ENCODE measurements at places on chromosomes 12 and 14.
A peak's percentile ranks its signal among the peaks of the same experiment; 100 is the strongest.

GRCh38 chr14:65476273-65476941 lies 63.9 kb downstream of the FUT8 start:
- DNase-seq, result no peak

GRCh38 chr12:106144847-106145246 lies 6.1 kb upstream of the NUAK1 start:
- DNase-seq, result no peak

DNA sequence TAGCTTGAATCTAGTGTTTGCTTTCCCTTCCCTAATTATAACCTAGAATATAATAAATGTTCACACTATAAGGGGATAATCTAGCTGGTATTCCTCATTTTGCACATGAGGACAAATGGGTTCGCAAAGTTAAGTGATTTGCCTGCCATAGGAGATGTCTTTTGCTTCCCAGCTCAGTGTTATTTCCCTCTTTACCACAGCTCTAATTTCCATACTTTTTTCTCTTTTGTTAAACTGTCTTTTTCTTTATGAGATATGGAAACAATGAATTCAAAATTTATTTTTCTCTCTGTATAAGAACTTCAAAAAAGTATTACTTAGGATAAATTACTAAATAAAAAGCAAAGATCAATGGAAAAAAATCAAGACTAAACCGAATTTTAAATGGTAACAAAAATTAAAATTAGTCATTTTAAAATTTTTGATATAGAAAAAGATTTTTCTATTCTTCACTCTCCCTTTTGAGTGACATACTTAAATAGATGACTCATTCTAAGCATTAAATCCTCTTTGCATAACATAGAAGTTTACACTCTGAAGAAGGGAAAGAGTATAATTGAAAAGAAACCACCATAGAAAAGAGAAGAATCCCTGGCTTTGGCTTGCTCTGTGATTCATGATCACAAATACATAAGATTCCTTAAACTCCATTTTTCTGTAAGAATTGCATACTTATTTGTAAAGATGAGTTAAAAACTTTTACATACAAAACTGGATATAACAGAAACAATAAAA lies 97.3 kb downstream of the INSM2 start:
- DNase-seq, result no peak

- DNase-seq, result no peak
These were observed 43.5 kb downstream of the ETNK1 start for GRCh38 chr12:22668441-22668840.

DNA sequence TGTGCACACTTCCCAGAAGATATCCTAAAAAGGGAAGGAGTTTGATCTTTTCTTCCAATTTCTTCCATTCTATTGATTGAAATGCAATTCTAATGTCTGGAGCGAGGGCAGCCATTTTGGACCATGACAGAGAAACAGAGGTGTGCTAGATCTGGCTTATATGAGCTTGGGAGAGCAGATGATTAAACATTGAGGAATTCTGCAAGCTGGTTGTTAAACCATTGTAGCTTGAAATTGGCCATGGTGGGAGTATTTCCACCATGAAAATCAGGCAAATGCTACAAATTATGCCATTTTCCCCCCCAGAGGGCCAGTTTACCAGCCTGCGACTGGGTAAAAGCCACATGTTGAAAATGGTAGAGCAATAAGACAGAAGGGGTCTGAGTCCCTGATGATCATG lies 155.0 kb downstream of the PAWR start:
- DNase-seq, result no peak

- DNase-seq, result peak; percentile 60
These were observed 9.5 kb upstream of the CSAD start for GRCh38 chr12:53190108-53190729.

DNA sequence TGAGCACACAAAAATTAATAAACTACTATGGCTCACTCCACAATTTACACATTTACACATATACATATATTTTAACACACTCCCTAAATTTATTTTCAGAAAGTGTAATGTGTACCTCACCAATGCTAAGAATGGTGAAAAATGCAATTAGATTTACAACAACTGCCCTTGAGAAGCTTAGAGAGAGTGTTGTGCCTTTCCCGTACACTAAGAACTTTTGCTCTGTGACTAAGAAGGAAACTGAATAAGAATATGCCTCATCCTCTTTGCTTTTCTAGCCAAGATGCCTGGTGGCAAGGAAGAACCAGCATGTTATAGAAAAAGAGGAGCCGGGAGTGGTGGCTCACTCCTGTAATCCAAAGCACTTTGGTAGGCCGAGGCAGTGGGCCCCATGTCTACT lies 62.3 kb downstream of the SINHCAF start:
- DNase-seq, result no peak

DNA sequence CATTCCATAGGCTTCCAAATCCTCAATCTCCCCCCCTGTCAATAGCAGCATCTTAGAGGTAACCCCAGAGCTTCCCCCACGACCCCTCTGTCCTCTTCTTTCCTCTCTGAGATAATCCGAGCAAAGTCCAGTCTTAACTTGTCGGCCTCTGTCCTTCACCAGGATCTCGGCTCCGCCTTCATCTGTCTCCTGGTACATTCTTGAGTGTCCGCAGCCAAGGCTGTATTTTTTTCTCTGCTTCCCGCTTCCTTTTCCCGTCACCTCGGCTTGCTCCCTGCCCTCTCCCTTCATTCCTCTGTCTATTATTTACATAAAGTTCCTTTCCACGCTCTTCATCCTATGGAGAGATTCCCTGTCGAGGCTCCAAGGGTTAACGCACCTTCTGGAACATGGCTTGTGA lies 153.9 kb upstream of the GSC start:
- DNase-seq, result no peak

DNA sequence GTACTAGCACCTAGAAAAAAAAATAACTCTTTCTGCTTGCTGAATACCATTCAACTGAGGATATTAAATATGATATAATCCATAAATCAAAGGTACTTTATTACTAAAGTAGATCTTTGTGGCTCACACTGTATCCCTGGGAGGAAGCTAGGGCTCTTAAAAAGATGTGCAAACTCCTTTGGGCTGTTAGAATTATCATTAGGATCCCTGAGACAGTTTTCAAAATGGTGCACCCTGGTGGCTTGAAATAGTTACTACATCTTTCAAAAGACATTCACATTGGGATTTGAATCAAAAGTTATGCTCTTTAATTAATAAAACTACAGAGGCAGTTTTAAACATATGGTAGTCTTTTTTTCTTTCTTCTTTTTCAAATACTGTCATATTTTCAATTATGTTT lies 228.5 kb upstream of the G2E3 start:
- DNase-seq, result peak; percentile 41

- DNase-seq, result no peak
These were observed 51.4 kb downstream of the TMEM132C start for GRCh38 chr12:128318341-128318740.

- DNase-seq, result no peak
These were observed 117.2 kb upstream of the DIO3 start for GRCh38 chr14:101444116-101444515.

DNA sequence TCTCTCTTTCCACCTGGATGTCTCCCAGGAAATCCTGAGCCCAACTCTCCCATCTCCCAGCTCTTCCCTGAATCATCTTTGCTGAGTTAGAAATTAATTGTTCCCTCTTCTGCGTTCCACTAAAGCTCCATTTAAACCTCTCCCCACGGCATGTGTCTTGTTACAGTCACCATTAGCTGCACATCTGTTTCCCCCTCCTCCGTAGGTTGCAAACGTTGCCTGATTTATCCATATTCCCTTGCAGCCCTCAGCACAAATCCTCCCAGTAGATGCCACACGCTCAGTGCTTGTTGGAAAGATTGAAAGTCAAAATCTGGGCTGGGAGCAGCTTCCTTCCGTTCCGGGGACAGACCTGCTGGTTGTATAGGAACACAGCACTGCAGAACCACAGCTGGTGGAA lies 90.4 kb downstream of the SLC24A4 start:
- no peak for DNase-seq

- DNase-seq, result no peak
These were observed 368.8 kb downstream of the ETNK1 start for GRCh38 chr12:22993609-22994315.

DNA sequence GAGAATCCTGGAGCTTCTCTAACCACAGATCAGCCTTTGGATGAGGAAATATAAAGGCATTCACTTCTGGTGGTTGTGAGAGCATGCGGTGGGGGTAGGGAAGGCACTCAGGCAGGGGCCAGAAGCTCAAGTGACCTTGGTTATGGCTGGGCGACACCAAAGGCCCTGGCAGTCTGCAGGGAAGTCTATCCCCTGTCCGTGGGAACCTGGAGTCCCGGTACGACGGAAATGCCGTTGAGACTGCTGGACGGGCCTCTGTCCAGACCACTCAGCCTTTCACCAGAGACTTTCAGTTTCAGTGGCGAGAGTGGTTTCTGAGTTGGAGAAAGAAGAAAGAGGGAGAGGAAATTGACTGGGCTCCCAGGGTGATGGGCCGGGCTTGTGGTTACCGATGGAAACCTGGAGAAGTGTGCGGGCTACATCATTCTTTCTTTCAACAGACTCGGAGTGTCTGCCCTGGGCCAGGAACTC lies 20.9 kb downstream of the ISCA2 start:
- DNase-seq, result no peak

DNA sequence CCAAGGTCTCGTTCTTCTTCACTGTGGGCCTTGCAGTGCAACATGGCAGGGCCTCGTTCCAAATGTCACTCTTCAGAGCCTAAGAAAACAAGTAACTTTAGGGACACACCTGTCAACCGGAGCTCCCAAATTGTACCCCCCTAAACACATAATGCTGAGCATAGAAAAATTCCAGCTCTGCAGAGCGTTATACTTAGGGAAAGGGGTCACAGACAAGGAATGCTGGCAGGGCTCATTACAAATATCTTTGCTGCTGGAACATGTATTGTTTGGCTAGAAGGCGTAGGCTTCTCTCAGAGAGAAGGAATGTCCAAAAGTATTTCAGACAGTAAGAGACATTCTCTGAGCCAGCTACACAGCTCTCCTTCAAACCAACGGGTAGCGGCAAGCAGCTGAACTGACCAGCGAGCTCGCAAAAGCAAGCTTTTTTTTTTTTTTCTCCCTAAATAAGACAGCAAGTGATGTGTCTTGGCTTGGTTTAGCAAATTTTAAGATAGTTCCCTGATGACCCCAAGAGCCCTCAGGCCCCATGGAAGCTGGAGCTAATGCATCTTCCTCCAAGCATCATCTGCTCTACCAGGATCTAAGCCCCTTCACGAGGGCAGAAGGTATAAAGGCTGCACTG lies 24.5 kb downstream of the SSH1 start:
- DNase-seq, result no peak

- no peak for DNase-seq
These were observed 28.7 kb upstream of the CCND2 start for GRCh38 chr12:4244868-4245267.

GRCh38 chr14:81801921-81802320 lies 268.3 kb upstream of the SEL1L start:
- DNase-seq, result no peak

DNA sequence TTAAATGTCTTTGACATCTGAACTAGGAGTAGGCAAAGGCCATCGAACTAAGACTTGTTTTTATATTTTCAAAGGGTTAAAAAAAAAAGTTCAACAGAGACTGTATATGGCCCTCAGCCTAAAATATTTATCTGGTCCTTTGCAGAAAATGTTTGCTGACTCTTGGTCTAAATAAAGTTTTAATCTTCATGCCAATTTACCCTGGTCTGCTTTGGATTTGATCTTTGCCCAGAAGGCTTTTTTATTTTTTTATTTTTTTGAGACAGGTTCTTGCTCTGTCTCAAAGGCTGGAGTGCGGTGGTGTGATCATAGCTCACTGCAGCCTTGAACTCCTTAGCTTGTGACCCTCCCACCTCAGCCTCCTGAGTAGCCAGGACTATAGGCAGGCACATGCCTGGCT lies 47.1 kb downstream of the SPATS2 start:
- no peak for DNase-seq

GRCh38 chr12:92070864-92071445 lies 74.7 kb downstream of the BTG1 start:
- no peak for DNase-seq

GRCh38 chr12:103547929-103548328 lies 39.1 kb upstream of the STAB2 start:
- DNase-seq, result no peak

DNA sequence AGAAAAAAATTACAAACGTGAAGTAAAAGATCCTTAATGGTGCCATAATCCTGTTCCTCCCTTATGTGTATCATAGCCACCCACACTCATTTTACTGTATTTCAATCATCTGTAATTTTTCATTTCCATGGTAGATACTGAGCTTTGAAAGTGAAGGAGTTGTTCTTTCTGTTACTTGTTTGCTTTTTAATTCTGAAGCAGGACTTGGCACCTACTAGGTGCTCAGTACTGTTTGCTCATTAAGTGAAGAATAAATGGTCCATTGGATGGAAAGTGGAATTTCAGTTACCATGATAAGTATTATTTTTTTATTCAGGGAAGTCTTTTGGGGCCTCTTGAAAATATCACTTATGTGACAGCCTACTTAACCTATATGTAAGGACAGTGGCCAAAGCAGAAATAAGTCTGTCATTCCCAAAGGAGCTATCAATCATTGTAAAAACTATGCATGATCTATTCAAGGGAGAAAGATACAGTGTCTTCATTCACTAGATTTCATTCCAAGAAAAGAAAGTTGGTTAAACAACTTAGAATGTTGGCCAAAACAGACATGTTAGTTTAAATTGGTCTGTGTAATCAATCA lies 1244.4 kb upstream of the SEL1L start:
- DNase-seq, result no peak

DNA sequence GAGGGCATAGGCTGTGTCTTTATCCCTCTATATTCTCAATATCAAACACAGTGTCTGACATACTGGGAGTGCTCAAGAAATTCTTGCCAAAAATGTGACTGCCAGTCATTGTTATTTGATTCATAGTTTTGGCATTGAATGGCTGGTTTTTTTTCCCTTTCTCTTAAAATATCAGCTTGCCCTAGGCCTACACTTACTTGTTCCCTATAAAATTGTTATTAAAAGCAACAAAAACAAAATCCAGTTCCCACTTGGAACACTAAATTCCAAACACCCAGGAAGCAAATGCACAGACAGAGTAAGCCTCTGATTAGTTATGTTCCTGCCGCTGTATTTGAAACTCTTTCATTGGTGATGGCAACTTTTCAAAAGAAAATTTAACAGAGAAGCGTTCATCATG lies 110.7 kb downstream of the WIF1 start:
- DNase-seq, result no peak

GRCh38 chr12:27488479-27488878 lies 35.5 kb upstream of the PPFIBP1 start:
- no peak for DNase-seq

DNA sequence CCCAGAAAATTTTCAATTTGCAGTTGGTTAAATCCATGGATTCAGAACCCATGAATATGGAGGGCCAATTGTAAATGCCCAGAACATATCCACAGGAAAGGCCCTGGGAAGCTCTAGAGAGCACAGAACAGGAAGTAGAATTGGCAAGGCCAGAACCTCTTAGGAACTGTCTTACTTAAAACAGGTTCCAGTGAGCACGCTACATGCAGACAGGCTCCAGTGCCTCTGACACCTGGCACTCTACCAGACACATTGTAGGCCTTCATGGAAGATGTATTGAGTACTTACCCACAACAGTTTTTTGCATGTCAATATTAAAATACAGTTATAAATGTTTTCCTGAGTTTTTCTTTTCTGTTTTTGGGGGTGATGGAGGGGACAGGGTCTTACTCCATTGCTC lies 188.2 kb upstream of the FRMD6 start:
- no peak for DNase-seq

- no peak for DNase-seq
These were observed 19.9 kb upstream of the BDKRB2 start for GRCh38 chr14:96184737-96185136.

GRCh38 chr14:99609245-99610170 lies 5.5 kb upstream of the CCDC85C start:
- peak; percentile 25 for DNase-seq

GRCh38 chr14:35416108-35416750 lies 11.7 kb upstream of the NFKBIA start:
- no peak for DNase-seq

- DNase-seq, result no peak
These were observed 148.2 kb downstream of the TMEM30B start for GRCh38 chr14:61132894-61133293.
